ENCODE measurements at places on chromosomes 6 and 20.

DNA sequence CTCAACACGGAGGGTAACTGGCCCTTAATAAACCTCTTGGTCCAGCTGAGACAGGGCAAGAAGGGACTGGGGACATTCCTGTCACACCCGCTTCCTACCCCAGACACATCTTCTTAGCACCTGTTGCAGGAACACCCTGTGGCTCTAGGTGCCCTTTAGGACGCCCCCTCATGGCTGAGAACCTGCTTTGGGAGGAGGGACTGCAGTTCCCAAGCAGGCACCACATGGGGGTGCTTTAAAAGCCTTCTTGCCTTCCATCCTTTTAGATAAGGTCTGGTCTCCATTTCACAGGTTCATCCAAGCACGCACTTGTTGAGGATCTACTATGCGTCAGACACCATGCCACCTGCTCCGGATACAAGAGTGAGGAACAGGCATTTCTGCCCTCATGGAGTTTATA is 26.6 kb downstream of the NSFL1C start:
- DNase-seq: no peak

GRCh38 chr6:32182555-32182981 is 1.5 kb downstream of the AGER start:
- no peak for DNase-seq

GRCh38 chr20:20744170-20744725 is 31.8 kb upstream of the RALGAPA2 start:
- DNase-seq: no peak

DNA sequence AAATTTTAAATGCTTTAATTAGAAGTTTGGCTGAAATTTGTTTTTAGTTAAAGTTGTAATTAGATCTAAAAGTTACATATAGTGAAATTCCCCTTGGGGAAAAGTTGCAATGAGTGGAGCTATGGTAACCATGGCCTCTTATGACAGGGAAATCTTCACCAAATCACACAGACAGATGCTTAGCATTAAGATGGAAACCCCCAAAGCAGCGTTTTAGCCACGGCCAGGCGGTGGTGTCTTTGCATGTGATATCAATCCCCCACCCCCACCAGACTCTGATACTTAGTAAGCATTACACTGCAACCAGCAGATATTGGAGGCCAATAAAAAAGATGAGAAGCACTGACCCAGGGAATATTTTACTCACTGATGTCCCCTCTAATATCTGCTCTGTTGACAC is 75.7 kb downstream of the REPS1 start:
- no peak for DNase-seq

DNA sequence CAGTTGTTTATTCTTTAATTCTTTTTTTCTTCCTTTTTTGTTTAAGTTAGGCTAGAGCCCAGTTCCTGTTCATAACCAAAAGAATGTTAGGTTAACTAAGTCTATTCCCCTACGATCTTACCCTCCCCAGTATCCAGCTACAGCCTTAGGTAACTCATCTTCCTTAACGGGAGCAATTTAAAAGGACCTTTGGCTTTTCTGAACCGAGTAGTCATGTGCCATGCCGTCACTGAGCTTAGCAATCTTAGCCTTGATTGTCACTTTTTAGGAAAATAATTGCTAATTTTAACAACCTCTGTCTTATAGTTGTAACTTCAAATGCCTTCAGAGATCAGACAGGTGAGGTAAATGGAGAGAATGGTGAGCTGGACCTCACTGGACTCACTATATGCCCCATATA is 6.2 kb downstream of the METTL24 start:
- no peak for DNase-seq

GRCh38 chr20:57970856-57971255 is 257.6 kb downstream of the ANKRD60 start:
- no peak for DNase-seq

DNA sequence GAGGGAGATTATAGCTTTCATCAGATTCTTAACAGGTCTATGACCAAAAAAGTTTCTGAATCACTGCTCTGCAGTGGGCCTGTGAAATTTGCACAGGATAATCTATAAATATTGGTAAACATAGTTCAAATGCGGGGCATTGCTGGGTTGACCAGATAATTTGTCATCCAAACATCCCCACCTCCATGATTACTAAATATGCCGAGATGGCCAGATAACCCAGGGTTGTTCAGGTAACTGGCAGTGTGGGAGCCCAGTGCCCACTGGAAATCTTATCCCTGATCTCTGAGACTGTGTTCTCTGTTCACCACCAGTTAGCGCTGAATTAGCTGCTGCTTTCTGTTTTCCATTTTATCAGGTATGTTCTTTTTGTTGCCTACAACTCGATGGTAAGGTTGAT is 21.4 kb downstream of the PTK7 start:
- DNase-seq: no peak

- no peak for DNase-seq
These were observed at the start of gene ITPR3 for GRCh38 chr6:33620856-33621710. ITPR3 (plus strand) TSS chr6:33621322; CDS start chr6:33621603, 281 bp downstream.

GRCh38 chr6:62819640-62820039 is 391.6 kb upstream of the FKBP1C start:
- DNase-seq: no peak

DNA sequence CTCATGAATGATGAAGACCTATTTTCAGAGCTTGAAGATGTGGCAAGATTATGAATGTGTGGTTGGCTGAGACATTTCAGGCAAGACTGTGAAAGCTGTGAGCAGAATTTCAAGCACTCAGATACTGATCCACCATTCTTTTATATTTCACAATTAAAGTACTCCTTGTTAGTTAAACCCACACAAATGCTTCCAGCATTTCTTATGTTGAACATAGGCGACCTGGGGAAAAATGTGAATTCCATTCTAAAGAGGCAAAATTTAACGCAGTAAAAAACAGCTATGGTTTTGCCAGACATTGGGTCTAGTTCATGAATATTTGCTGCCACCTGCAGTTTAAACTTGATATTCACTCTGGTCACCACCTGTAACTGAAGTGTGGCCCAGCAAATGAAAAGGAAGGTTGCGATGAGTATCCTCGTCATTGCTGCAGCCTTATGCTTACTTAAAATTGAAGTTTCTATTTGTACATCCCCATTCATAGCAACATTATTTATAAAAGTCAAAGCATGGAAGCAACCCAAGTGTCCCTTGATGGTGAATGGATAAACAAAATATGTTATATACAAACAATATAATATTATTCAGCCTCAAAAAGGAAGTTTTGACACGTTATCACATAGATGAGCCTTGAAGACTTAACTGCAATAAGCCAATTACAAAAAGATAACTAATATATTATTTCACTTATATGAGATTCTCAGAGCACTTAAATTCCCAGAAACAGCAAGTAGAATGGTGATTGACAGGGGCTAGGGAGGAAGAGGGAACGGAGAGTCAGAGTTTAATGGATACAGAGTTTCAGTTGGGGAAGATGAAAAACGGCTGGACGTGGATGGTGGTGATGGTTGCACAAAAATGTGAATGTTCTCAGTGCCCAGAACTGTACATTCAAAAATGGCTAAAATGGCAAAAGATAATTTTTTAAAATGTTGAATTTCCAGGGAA is 32.4 kb upstream of the FAM184A start:
- peak; percentile 49 for DNase-seq

DNA sequence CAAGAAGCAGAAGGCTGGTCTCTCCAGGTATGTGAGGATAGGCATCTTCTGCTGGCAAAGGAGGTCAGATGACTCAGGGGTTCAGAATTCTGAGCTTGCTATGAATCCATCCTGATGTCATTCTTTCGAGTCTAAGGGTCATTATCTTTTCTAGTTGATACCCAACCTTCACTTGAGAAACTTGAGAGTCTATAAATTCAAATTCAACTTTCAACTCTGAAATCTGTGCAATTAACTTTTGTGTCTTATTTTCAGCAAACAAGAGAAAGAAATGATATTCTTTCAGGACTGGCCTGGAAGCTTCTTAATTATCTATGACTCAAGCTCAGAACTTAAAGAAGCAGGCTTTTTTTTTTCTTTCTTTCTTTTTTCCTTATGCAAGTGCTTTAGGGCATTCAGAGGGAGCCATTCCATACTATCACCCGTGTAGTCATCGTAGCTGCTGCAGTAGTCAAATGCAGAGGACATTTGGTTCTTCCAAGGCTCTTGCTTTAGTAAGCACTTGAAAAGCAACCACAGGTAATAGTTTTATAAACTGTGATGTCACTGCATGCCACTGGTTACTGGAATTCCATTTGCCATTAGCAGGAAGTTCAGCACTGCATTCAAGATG is 93.0 kb downstream of the ADTRP start:
- DNase-seq: no peak

DNA sequence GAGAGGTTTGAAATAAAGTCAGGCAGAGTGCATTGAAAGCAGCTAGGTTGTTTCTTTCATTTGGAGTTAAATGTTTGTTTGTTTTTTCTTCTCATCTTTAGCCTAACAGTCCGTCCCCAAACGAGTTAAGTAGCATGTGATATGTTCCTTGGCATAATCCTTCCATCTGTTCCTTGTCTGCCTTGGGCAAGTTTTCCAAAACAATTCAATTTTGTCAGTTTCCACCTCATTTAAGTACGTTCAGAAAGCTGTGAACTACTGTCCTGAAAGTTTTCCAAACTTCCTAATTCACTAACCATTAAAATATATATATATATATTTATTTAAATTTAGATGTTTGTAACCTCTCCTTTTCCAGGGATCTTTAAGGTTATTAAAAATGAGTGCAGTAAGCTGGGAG is 61.8 kb upstream of the HDAC2 start:
- DNase-seq: no peak

GRCh38 chr6:109458774-109459531 is 3.4 kb upstream of the MICAL1 start:
- DNase-seq: no peak

GRCh38 chr20:11792568-11792953 is 125.1 kb upstream of the BTBD3 start:
- DNase-seq: no peak

DNA sequence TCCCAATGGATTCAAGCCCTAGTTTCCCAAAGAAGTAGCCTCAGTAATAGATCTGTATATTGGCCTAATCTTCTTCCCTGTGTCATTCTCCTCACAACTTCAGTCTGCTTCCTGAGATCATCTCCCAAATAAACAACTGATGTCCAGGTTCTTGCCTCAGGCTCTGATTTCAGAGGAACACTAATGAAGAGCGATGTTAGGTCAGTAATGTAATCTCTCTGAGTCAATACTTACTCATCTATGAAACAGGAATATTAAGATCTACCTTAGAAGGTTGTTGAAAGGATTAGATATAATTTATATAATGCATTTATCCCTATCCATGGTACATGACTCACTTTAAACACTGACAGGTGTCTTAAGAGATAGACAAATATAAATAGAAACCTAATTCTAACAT is 246.0 kb upstream of the FLRT3 start:
- DNase-seq: no peak

GRCh38 chr20:7930343-7930742 is 9.9 kb downstream of the HAO1 start:
- DNase-seq: no peak

DNA sequence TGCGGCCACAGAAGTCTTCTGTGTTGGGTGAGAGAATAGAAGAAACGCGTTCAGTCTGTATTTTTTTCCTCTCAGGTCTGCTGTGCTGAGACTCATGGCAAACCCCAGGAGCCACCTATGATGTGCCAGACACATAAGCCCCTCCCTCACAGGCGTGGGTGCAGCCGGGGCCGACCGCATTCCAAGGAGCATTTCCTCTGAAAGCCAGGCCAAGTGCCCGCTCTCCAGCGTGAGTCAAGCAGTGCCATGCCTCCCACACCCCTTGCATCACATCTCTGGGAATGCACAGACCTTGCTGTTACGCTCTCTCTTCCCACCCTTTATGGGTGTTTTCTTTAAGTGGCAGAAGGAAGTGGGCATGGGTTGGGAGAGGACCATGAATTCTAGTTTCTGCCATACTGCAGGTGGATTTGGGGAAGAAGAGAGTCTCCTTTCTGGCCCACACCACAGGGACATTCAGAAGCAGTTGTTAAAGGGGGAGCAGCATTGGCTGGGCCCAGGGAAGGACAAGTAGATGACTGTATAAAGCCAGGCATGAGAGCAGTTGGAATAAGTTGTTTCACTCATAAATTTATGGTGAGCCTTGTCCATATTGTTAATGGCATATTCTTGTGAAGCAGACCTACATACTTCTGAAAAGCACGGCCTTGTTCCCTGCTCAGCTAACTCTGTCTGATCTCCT is 37.1 kb upstream of the TFAP2A start:
- DNase-seq: no peak

DNA sequence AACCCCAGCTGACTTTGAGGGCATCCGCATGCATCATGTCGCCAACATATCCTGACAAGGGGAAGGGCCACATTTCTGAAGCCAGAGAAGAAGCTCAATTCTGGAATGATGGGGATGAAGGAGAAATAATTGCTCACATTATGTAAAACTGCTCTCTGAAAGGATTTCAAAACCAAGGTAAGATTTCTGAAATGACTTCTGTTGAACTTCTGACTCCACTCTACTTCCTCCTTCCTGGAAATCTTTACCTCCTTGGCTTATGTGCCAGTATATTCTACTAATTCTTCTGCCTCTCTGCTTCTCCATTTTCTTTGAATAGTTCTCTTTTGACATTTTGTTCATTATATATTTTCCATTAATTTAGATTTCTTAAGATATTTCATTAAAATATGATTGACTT is 31.9 kb downstream of the HLA-DPB1 start:
- no peak for DNase-seq

DNA sequence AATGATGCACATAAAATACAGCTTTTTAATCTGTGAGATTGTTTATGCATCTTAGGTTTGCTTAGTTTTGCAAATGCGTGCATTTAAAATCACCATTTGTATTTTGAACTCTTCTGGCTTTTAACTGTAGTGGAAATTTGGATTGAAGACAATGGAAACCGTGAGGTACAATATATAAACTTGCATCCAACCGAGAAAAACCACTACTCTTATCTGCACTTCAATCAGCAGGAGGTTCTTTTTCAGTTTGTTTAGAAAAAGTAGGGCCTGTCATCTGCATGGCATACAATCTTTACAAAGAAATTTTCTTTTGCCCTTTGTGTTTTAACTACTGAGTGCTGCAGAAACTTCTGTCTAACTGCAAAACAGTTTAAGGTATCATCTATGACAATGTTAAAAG is 132.8 kb downstream of the LAMA2 start:
- DNase-seq: no peak

GRCh38 chr20:2798814-2799213 is 1.6 kb downstream of the CPXM1 start:
- DNase-seq: no peak

DNA sequence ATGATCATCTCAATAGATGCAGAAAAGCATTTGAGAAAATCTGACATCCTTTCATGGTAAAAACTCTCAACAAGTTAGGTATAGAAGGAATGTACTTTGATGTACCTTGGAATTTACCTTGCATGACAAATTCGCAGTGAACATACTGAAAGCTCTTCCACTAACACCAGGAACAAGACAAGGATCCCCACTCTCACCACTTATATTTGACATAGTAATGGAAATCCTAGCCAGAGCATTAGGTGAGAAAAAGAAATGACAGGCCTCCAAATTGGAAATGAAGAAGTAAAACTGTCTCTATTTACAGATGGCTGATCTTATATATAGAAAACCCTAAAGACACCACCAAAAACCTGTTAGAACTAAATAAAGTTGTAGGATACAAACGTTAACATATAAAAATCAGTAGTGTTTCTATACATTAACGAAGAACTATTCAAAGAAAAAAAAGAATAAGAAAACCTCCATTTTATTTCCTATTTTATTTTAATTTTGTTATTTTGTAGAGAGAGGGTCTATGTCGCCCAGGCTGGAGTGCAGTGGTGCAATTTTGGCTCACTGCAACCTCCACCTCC is 26.9 kb downstream of the PCNA start:
- DNase-seq: no peak

GRCh38 chr20:59027741-59028320 is 4.3 kb downstream of the ATP5F1E start:
- no peak for DNase-seq

GRCh38 chr20:16166737-16167136 is 406.5 kb downstream of the KIF16B start:
- no peak for DNase-seq

GRCh38 chr6:42141603-42142117 is 760 bp downstream of the C6orf132 start:
- DNase-seq: no peak
